ENCODE measurements at places on chromosomes 1 and 21.

DNA sequence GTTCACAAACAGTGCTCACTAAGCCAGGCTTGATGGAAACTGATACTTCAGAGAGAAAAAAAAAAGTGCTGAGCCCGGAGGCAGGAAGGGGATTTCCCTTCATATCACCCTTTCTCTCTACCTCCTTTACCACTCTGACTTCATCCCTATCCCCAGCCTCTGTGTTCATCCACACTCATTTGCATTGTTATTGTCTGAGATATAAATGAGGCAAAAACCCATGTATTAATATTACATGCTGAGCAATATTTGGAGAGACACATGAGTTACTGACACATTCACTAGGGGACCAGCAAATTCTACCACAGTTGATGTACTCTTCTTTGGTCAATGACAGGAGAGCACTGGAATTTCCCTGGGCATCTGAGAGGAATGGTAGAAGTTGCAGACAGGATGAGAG is 175.8 kb downstream of the TNFSF18 start:
- no peak for DNase-seq

DNA sequence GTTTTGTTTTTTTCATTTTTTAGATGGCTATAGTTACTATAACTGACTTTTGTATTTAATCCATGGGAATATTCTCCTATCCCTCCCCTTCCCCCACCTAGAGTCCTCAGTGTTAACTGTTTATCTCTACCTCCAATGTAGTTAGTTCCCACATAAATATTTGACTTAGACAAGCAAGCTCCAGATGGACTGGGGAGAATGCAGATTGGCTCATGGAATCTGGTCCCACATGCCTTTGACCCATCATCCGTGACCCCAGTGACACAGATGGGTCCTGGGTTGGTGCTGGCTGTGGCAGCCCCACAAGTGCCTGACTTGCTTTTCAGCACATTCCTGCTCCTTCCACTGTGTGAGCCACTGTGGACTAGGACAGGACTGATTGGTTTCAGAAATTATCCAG is 41.8 kb downstream of the ATP2B4 start:
- no peak for DNase-seq

GRCh38 chr21:16366207-16366606 is 636.4 kb downstream of the USP25 start:
- no peak for DNase-seq

DNA sequence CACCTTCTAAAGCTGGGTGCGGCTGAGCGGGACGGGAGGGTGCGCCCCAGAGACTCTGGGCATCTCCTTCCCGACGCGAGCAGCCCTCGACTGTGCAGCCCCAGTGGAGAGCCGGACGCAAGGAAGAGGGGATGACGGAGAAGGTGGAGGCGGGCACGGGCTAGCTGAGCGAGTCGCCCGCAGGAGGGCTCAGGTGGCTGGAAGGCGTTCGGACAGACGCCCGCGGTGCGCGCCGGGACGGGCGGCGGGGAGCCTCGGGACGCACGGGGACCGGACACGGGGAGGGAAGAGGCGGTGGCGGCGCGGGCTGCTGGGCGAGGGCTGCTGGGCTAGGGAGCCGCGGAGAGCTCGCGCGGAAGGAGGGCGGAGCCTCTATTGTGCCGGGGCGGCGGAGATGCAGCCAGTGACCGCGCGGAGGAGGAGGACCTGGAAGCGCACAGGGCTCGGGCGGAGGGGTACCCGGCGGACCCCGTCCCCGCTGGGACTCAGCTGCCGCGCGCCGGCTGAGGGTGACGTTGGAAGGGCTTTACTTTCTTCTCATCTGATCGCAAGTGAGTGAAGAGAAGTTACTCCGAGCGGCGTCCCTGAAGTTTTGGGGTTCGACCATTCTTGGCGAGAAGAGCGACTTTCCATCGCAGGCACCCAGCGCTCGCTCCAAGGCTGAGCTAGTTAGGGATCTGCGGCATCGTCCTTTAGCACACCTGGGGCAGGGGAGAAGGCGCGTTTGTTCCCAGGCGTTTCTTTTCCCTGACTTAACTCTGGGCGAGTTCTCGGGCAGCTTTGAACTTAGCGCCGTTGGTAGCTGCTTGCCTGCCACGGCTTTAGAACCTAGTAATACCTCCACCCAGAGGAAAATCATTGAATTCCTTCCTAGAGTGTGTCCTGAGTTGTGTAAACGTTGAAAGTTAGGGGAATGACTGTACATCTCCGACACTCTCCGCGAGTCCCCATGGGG is at the start of gene OLFML2B:
TSS of gene OLFML2B (minus strand) at position 323 of the 955 bp plus-strand sequence. CDS start 439 bp downstream, outside the sequence.
- DNase-seq = peak; percentile 16

DNA sequence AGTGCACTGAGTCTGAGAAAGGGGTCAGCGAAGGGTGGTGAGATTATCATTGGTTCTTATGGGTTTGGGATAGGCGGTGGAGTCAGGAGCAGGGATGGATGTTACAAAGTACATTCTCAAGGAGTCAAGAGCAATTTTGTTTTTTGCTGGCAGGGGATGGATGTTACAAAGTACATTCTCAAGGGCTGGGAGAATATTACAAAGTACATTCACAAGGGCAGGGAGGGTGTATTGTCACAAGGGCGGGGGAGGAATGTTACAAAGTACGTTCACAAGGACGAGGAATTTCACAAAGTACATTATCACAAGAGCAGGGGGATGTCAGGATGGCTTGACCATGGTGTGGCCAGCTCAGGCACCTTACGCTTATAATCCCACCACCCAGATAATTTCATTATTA is 59.3 kb upstream of the FAM89A start:
- DNase-seq = no peak

GRCh38 chr1:97636941-97637340 is 283.9 kb downstream of the DPYD start:
- DNase-seq = no peak

GRCh38 chr1:173190101-173190936 is 16.8 kb downstream of the TNFSF4 start:
- DNase-seq = no peak

- DNase-seq = no peak
Observed at GRCh38 chr1:193406901-193407300, 220.5 kb upstream of the B3GALT2 start.

GRCh38 chr1:22153660-22154437 is 11.0 kb upstream of the WNT4 start:
- DNase-seq = no peak

- no peak for DNase-seq
Observed at GRCh38 chr1:2240270-2241156, 12.4 kb downstream of the SKI start.

DNA sequence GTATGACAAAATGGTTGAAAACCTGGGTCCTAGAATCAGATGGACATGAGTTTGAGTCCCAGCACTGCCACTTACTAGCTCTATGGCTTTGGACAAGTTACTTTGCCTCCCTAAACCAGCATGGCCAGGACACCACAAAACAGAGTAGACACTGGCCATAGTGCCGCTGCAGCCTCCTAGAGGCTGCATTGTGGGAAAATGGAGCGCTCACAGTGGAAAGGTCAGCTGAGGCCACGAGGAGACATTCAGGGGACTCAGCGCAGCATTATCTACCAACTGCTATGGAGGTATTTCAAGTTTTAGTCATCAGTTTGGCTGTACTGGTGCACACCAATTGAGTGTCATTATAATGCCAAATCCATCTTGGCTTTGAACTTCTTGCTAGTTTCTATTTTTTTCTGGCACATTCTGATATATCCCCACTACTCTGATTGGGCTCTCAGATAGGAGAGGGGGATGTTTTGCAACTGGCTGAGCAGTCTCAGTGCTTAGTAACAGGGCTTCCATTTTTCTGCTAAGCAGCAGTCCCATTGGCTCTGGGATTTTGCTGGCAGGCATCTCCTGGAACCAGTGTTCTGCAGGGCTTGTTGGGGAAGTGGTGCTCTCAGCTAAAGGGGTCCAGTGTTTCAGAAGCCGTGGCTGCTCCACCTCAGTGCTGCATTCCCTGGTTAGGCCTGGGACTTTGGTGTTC is 16.2 kb downstream of the NT5C1A start:
- no peak for DNase-seq

GRCh38 chr1:31019401-31019800 is 46.1 kb downstream of the PUM1 start:
- no peak for DNase-seq

GRCh38 chr21:18251065-18251464 is 6.4 kb downstream of the CHODL start:
- DNase-seq = no peak

Data from activated T-cell treated with anti-CD3 and anti-CD28 coated beads for 1 hour (primary cell).